Ammon's horn (tissue), 1 donor: ENCODE measurements at places on chromosomes 3 and 15.

GRCh38 chr3:151267066-151267465 lies 11.3 kb downstream of the P2RY14 start:
- no peak for DNase-seq

DNA sequence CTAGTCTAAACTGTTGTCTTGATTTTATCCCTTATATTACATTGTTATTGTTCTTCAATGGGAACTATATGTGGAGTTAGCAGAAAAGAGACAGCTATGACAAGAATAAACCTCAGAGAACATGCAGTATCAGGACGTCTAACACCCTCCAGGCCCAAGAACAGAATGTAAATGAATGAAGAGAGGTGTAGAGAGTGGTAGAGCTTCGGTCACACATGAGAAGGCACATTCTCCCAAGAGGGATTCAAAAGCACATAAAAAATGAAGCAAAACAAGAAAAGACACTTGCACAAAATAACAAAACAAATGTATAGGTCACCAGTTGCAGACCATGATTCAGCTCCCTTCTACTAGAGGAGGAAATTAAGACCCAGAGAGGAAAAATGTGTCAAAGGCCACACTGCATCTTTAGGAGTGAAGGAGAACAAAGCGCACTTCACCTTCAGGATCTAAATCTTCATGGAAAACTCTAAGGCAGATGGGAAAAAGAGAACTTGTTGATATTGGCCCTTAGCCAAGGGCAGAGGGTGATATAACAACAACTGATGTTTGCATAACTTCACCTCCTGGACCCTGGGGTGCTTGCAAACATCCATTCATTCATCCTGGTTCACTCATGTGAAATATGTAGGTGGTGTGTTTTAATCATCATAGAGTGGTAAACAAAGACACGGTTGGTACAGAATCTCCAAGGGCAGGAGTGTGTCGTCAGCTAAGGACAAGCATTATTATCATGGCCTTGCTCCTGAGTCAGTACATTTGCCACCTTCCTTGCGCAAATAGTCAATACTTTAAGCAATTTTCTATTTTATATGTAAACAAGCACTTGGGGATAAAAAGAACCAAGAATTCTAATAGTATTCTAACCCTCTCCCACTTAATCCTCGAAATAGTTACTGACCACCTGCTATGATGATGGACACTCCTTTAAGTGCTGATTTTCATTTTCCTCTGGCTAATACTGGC lies 8.8 kb downstream of the NEK10 start:
- no peak for DNase-seq

DNA sequence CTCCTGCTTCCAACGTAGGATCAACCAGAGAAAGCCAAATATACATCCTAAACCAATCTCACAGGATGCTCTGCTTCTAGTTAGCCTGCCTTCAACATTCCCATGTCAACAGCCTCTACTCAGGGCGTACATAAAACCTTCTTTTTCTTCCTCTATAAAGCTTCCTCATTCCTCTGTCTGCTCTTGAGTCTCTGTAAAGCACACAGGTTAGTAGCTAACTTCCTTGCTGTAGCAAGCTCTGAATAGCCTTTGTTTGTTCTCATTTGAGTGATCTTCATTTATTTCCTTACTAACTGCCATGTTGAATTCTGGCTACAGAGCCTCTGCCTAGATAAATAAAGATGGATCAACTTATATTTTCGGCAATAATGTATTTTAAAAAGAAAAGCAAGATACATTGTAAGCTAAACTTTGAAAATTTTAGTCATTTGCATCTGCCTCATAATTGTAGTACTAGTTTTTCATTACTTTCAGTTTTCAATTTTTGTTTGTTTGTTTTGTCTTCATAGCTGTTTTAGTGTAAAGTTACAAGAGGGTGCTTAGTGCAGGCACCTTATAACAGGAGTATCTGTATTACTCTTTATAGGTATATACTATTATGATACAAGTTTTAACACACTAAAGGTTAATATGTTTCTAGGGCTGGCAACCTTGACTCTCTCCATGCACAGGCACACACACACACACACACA lies 498.2 kb downstream of the PYDC2 start:
- DNase-seq: no peak

GRCh38 chr3:107765524-107765923 lies 242.8 kb downstream of the BBX start:
- DNase-seq: no peak

DNA sequence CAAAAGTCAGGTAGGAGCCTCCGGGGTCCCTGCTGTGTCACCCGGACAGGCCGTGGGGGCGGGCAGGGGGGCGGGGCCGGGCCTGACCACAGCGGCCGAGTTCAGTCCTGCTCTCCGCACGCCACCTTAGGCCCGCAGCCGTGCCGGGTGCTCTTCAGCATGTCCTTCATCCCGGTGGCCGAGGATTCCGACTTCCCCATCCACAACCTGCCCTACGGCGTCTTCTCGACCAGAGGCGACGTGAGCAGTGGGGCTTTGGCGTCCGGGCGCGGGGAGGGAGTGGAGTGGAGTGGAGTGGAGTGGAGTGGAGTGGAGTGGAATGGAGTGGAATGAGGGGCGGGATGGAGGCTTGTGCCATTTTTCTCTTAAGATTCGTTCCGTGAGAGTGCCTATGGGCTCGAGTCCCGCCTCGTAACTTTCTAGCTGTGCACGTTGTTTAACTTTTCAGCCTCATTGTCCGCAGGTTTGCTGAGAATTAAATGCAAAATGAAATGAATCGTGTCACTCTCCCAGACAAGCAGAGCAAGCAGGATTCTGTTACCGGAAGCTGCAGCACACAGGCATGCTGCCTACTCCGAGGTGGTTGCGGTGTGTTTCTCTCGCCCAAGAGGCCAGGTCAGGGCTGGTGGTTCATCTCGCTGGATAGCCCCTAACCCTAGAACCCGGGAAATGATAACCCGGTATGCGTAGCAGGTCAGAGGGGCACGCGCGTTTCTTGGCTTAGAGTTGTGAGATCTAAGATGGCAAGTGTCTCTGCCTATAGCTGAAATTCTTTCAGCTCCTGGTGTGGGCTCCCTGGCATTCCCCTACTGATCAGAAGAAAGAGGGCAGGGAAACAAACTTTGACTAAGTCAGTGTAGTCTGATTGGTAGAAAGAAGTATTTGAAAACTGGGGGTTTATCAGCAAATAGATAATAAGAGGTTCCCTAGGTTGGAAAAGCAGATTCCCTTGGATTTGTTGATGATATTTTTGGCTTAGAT lies at the start of gene FAH:
Gene FAH (plus strand): TSS at position 104 of the 981 bp plus-strand sequence. CDS start 56 bp downstream, at position 160.
- DNase-seq: peak; percentile 65

- DNase-seq: no peak
These were observed 462.2 kb downstream of the PLOD2 start for GRCh38 chr3:145698749-145699148.

- DNase-seq: no peak
These were observed 58.5 kb downstream of the ERC2 start for GRCh38 chr3:56409790-56410189.

GRCh38 chr3:179929091-179929529 lies 107.6 kb downstream of the PEX5L start:
- peak; percentile 81 for DNase-seq

DNA sequence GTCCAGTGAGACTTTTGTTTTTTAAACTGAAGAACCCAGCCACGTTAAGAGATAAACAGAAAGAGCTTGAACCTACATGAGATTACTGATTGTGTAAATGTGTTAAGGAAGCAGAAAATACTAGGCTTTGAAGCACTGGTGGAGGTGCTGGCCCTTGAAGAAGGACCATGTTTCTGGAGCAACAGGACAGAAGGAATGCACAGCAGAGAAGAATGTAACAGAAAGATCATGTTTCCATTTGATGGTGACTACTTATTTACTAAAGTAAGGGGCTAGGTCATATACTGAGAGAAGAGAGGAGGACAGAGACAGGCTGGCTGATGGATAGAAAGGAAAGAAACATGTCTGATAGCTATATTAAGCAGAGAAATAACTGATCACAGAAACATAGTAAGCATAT lies 88.8 kb downstream of the CLASP2 start:
- DNase-seq: no peak

DNA sequence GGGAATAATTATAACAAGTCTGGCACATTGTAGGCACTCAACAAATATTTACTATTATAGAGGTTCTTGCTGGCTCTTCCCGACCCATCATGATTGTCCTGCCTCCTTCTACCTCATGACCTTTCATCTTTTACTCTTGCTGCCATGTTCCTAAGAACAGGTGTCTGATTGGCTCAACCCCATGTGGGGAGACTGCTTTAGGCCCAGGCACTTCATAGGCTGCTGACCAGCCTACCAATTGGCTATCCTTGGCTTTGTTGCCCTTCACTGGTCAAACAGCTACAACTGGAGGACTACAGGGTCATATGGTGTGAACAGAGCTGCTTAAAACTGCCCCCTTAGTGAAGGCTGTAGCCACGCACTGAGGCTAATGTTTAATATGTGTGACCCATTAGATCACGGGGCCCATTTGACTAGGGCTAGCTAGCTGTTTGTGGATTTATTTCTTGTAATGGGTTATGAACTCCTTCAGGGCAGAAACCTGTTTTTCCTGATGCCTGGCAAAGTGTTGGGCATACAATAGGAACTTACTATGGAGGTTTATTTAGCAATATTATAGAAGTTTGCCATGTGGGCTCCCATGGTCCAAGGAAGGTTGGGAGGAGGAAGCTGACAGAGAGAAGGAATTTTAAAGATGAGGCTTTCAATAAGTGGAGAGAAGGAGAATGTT lies 239.9 kb upstream of the TBC1D5 start:
- no peak for DNase-seq

DNA sequence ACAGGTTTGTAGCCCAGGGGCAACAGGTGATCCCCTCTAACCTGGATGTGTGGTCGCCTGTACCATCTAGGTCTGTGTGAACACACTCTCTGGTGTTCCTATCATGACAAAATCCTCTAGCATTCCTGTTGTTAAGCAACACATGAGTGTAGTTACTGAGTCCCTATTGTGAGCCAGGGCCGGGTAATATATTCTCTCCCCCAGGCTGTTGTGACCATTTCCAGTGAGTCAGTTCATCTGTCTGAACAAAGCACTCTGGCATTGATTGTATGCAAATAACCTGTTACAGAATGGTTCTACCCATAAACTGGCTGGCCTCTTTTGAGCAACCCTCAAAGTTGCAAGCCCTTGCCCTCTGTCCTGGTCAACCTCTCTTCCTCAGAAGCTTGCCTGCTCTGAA lies 2.6 kb upstream of the FLNB start:
- DNase-seq: no peak

DNA sequence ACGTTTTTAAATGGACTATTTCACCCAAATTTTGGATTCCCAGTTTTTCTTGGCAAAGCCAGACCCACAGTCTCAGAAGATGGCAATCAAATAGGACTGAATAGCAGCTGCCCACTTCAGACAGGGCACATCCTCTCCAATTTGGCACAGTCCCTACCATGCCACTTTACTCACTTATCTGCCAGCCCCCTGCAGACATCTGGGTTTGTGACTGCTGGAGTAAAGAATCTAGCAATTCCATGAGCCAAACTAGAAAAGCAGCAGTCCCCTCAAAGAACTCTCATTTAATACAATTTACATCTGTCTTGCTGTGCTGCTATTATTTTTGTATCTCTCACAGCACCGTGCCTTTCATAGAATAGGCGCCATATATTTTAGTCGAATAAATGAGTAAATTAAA lies 16.0 kb upstream of the LRRN1 start:
- DNase-seq: no peak

GRCh38 chr3:169633105-169633504 lies 30.4 kb downstream of the MECOM start:
- no peak for DNase-seq

DNA sequence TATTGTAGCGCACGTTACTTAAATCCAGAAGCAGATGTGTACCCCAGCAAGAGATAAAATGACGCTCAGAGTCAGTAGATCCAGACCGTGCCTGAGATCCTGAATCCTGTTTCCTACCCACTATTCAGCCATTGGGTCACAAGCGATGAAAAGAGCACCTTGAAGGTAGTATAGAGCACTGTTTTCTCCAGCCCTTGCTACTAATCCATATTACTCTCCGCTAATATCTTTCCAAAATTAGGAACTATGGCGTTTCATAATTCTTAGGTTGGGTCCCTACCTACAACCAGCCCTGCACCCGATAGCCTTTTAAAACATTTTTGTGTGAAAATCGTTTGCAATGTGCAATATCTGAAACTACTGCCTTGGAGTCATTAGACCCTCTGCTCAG lies 596 bp downstream of the BTD start:
- DNase-seq: no peak

- no peak for DNase-seq
These were observed 34.3 kb upstream of the ANKRD34C start for GRCh38 chr15:79248183-79248582.

DNA sequence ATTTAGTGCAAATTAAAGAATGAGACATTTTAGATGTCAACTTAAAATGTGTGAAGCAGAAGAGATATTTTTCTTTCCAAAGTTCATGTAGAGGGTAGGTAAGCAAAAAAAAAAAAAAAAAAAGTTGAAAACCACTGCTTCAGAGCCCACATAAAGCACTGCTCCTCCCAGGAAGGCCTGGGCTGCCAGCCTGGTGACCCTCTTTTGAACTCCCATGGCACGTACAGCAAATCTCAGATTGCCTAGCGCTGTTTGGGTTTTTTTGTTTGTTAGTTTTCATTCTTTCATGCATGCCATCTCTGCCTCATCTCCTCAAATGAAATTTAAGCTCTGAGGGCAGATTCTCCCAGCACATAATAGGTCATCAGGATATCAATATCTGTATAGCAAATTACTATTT lies 120.1 kb downstream of the SRGAP3 start:
- no peak for DNase-seq

- DNase-seq: no peak
These were observed 187.0 kb upstream of the MLF1 start for GRCh38 chr3:158384019-158384418.

- DNase-seq: no peak
These were observed 26.5 kb upstream of the ACTC1 start for GRCh38 chr15:34821831-34822230.

GRCh38 chr3:31067004-31067403 lies 172.5 kb upstream of the GADL1 start:
- DNase-seq: no peak

GRCh38 chr3:143298886-143299535 lies 179.4 kb downstream of the CHST2 start:
- no peak for DNase-seq

DNA sequence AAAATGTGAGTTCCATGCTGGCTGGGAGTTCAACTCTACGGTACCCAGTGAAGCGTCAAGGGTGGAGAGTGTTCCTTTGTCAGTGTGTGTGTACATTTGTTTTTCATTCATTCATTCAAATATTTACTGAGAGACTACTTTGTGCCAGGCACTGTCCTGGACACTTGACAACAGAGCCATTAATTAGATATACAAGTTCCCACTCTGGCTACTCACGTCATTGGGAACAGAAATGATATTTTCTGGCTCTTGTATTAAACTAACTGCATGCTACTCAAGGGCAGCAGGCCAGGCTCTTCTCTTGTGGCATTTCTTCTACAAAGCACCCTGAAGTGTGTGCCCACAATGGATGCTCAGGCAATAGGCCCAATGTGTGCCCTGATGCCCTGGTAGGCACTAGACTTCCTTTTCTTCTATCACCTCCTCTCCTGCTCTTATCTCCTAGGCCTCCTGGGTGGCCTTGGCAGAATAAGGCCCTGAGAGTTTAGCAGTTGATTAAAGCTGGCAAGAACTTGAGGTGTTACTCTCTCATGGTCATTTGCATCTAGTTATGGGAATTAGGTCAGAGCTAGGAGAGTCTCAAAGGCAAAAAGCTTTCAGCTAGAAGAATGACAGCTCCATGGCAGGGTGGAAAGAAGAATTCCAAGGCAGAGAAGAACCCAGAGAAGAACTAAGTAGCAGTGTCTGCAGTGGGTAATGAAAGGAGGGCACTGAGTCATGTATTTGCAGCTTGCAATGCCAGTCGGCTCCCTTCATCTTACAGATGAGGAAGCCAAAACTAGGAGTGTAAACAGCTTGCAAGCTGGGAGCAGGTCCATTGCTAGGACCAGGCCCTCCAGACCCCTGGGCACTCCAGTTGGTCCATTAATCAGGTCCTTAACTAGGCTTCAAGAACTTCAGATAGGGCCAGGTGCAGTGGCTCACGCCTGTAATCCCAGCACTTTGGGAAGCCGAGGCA lies 14.0 kb upstream of the SMAD3 start:
- no peak for DNase-seq
